ENCODE measurements at places on chromosomes 13 and 19.

- H3K36me3 ChIP-seq: no peaks in the 10 kb centered on the region
- no peak overlapping the region for H3K4me3 ChIP-seq
- no peak for DNase-seq
- H3K4me1 ChIP-seq: peaks cover 4% of the 10 kb centered on the region
- peaks cover 43% of the 10 kb centered on the region for H3K27me3 ChIP-seq
Measured at GRCh38 chr19:39098365-39099269, 14.4 kb downstream of the ACP7 start.

- H3K27ac ChIP-seq: no peak overlapping the region
- no peak overlapping the region for H3K4me3 ChIP-seq
- H3K36me3 ChIP-seq: no peaks in the 10 kb centered on the region
- H3K4me1 ChIP-seq: peaks cover 23% of the 10 kb centered on the region
- peak; percentile 65 for DNase-seq
- peaks cover 17% of the 10 kb centered on the region for H3K27me3 ChIP-seq
Measured at GRCh38 chr13:30679483-30680330, 55.6 kb upstream of the ALOX5AP start.

DNA sequence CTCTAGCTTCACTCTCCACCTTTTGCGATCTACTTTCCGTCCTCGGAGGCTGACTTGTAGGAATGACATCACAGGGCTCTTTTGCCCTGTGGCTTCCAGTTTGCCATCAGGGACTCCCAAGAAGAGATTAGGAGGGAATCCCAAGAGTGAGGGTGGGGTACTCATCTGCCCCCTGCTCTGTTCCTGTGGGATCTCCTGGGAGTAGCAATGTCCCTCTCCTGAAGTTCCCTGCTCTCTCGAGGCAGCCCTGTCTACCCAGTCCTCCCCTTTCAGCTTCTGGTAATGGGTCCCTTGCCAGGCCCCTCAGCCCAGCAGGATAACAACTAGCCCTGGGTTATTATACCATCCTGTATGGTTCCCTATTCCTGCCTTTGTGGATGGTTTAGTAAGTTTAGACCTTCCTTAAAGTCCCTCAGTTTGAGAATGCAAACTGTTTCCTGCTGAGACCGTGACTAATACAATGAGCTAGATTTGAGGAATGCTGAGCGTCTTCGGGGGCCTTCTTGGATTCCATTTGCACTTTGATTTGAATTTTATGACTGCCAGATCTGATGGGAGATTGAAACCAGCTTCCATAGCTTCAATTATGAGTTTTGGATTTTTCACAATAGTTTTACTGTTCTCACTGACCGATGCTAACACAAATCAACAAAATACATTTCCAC, 73.7 kb upstream of the IPO5 start:
- H3K36me3 ChIP-seq: no peaks in the 10 kb centered on the region
- H3K27me3 ChIP-seq: peaks cover 6% of the 10 kb centered on the region
- H3K27ac ChIP-seq: no peak overlapping the region
- DNase-seq: no peak
- no peaks in the 10 kb centered on the region for H3K4me1 ChIP-seq

GRCh38 chr13:110546926-110547325, 14.6 kb downstream of the RAB20 start:
- no peak for DNase-seq
- H3K36me3 ChIP-seq: peaks cover 2% of the 10 kb centered on the region
- H3K27me3 ChIP-seq: peaks cover 2% of the 10 kb centered on the region
- H3K27ac ChIP-seq: no peak overlapping the region

DNA sequence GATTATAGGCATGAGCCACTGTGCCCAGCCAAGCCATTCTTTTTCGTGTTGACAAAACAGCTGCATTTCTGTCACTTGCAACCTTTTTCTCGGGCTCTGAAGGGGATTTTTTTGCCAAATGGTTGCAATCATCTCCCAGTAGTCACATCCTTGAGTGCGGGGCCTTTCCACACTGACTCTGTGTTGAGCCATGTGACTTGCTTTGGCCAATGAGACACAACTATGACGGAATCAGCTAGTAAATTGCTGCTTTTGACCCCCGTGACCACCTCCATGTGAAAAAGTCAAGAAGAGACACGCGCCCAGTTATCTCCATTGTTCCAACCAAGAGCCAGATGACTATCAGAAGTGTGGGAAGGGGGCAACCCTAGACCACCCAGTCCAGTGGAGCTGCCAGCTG, 18.3 kb downstream of the NPHS1 start:
- H3K4me1 ChIP-seq: no peaks in the 10 kb centered on the region
- peaks cover 21% of the 10 kb centered on the region for H3K27me3 ChIP-seq
- no peak overlapping the region for H3K27ac ChIP-seq
- H3K4me3 ChIP-seq: no peak overlapping the region
- H3K36me3 ChIP-seq: no peaks in the 10 kb centered on the region

GRCh38 chr13:99980824-99981734, 505 bp upstream of the ZIC2 start:
- peaks cover 64% of the 10 kb centered on the region for H3K27me3 ChIP-seq
- no peak for DNase-seq
- H3K36me3 ChIP-seq: peaks cover 13% of the 10 kb centered on the region
- H3K4me1 ChIP-seq: peaks cover 29% of the 10 kb centered on the region
- no peak overlapping the region for H3K4me3 ChIP-seq

DNA sequence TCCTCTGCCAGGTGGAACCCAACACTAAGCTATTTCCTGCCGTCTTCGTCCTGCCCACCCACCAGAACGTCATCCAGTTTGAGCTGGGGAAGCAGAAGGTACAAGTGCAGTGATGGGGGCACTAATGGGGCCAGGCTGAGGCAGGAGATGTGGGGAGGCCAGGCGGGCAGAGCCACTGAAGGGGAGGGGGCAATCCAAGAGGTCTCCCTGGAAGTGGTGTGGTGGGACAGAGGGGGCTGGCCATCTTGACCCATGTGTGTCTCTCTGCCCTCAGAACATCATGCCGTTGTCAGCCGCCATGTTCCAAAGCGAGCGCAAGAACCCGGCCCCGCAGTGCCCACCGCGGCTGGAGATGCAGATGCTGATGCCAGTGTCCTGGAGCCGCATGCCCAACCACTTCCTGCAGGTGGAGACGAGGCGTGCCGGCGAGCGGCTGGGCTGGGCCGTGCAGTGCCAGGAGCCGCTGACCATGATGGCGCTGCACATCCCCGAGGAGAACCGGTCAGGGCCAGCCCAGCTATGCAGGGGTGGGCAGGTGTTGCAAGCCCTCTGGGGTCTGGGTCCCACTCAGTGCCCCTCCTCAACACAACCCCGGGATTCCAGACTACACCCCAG, 49.6 kb downstream of the RYR1 start:
- H3K4me1 ChIP-seq: no peaks in the 10 kb centered on the region
- no peak overlapping the region for H3K4me3 ChIP-seq
- H3K27me3 ChIP-seq: peaks cover 7% of the 10 kb centered on the region

GRCh38 chr13:105087945-105088344, 1447.5 kb downstream of the EFNB2 start:
- H3K4me1 ChIP-seq: no peaks in the 10 kb centered on the region
- H3K27ac ChIP-seq: no peak overlapping the region
- H3K27me3 ChIP-seq: no peaks in the 10 kb centered on the region
- no peaks in the 10 kb centered on the region for H3K36me3 ChIP-seq
- no peak for DNase-seq

DNA sequence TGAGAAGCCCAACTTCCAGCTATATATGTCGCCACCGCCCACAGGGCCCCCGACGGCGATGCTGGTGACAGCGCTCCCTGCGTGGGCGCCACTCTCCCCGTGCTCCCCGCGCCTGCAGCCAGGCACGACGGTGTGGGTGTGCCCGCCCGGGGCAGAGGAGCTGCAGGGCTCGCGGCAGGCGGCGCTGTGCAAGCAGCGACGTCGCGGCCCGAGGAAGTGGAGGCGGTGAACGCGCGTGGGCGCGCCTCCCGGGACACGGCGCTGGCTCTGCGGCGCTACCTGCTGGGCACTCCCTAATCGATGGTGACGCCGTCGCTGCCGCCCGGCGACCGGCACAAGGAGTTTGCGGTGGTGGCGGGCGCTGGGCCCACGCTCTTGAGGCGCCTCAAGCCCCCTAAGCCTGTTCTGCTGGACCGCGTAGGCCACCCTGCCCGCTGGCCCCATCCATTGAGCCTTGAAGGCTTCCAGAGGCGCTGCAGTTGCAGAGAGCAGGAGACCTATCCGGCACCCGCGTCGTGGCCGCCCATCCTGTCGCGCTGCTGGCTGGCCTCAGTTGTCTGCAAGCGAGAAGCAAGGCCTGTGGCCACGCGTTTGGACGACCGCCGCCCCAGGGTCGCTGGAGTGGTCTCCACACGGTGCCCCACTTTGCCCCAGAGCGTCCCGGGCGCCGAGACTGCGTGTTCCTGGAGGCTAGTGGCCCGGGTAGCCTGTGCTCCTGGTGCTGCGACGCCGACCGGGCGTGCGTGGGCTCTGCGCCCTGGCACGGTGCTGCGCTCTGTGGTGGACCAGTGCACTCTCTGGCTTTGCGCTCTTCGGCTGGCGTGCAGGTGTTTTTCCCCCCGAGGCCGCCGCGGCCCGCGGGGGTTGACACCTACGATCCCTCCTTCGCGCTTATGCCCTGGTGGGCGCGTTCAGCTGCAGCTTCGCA, 23.1 kb downstream of the LRFN3 start:
- peaks cover 38% of the 10 kb centered on the region for H3K27me3 ChIP-seq
- peaks cover 3% of the 10 kb centered on the region for H3K36me3 ChIP-seq
- H3K4me1 ChIP-seq: peaks cover 16% of the 10 kb centered on the region
- H3K27ac ChIP-seq: no peak overlapping the region
- H3K4me3 ChIP-seq: no peak overlapping the region

GRCh38 chr19:2083174-2083854, 12.8 kb downstream of the MOB3A start:
- H3K27me3 ChIP-seq: no peaks in the 10 kb centered on the region
- H3K36me3 ChIP-seq: peaks cover 68% of the 10 kb centered on the region
- peaks cover 58% of the 10 kb centered on the region for H3K4me1 ChIP-seq
- H3K4me3 ChIP-seq: peak overlapping the region; percentile 99
- peak overlapping the region; percentile 98 for H3K27ac ChIP-seq

DNA sequence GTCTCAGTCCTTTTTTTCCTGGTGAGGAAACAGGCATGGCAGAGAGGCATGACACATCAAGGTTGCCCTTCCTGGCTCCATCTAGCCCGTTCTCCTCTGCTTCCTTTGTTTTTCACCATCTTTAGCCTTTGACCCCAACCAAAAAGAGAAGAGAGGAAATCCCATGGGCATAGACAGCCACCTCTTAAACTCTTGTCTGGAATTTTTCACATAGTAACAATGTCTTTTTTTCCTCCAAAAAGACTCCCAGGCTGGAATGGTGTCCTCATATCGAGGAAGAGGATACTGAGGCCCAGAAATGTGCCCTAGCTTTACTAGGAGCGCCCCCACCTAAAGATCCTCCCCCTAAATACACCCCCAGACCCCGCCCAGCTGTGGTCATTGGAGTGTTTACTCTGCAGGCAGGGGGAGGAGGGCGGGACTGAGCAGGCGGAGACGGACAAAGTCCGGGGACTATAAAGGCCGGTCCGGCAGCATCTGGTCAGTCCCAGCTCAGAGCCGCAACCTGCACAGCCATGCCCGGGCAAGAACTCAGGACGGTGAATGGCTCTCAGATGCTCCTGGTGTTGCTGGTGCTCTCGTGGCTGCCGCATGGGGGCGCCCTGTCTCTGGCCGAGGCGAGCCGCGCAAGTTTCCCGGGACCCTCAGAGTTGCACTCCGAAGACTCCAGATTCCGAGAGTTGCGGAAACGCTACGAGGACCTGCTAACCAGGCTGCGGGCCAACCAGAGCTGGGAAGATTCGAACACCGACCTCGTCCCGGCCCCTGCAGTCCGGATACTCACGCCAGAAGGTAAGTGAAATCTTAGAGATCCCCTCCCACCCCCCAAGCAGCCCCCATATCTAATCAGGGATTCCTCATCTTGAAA, at the start of gene GDF15:
Gene GDF15 (plus strand): TSS at position 484 of the 868 bp plus-strand sequence. CDS start 32 bp downstream, at position 516.
- no peaks in the 10 kb centered on the region for H3K36me3 ChIP-seq
- DNase-seq: no peak
- H3K27ac ChIP-seq: no peak within 1 kb of the TSS
- peaks cover 59% of the 10 kb centered on the region for H3K27me3 ChIP-seq
- H3K4me3 ChIP-seq: no peak within 1 kb of the TSS

- H3K36me3 ChIP-seq: peaks cover 34% of the 10 kb centered on the region
- no peak overlapping the region for H3K4me3 ChIP-seq
- DNase-seq: no peak
- H3K27ac ChIP-seq: no peak overlapping the region
Measured at GRCh38 chr19:18135712-18136584, 17.0 kb upstream of the PIK3R2 start.

GRCh38 chr19:56223481-56223880, 21.4 kb downstream of the ZSCAN5C start:
- no peaks in the 10 kb centered on the region for H3K4me1 ChIP-seq
- no peak overlapping the region for H3K4me3 ChIP-seq
- DNase-seq: no peak
- H3K27ac ChIP-seq: no peak overlapping the region

- no peaks in the 10 kb centered on the region for H3K27me3 ChIP-seq
- no peak for DNase-seq
- no peaks in the 10 kb centered on the region for H3K36me3 ChIP-seq
- H3K4me1 ChIP-seq: peaks cover 4% of the 10 kb centered on the region
Measured at GRCh38 chr13:20633802-20634201, 66.8 kb downstream of the IFT88 start.

DNA sequence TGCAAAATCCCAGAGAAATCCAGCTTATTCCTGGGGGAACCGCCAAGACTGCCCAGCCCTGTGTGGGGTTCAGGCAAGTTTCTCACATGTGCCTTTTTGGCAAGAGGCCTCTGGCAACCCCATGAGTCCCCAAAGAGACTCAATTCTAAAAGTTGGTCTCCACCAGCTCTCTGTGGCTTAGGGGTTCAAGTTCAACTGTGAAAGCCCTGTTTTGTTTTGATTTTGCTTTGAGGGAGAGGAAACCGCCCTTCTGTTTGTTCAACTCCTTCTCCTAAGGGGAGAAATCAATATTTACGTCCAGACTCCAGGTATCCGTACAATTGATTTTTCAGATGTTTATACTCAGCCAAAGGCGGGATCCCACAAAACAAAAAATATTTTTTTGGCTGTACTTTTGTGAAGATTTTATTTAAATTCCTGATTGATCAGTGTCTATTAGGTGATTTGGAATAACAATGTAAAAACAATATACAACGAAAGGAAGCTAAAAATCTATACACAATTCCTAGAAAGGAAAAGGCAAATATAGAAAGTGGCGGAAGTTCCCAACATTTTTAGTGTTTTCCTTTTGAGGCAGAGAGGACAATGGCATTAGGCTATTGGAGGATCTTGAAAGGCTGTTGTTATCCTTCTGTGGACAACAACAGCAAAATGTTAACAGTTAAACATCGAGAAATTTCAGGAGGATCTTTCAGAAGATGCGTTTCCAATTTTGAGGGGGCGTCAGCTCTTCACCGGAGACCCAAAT, 583 bp upstream of the LDLR start:
- H3K4me3 ChIP-seq: peak overlapping the region; percentile 90
- H3K36me3 ChIP-seq: peaks cover 20% of the 10 kb centered on the region
- H3K27ac ChIP-seq: peak overlapping the region; percentile 99
- DNase-seq: peak; percentile 50
- no peaks in the 10 kb centered on the region for H3K27me3 ChIP-seq

DNA sequence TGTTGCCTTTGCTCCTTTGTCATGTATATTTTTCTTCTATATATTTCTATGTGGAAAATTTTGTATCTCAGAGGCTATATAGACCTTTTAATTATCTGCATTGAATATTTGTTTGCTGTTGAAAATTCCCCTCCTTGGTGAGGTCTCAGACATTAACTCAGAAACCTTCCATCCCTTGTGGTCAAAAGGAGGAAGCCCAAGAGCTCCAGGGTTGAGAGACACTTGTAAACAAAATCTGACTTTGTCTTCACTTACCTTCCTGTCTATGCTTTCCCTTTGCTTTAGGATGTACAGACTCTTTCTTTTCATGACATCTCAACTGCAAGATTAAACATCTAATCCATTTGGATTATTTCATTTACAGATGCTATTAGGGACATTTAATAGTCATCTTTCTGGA, 157.5 kb downstream of the PCDH20 start:
- DNase-seq: no peak
- H3K36me3 ChIP-seq: no peaks in the 10 kb centered on the region
- H3K4me1 ChIP-seq: no peaks in the 10 kb centered on the region
- H3K27me3 ChIP-seq: no peaks in the 10 kb centered on the region
- no peak overlapping the region for H3K27ac ChIP-seq

Data from activated CD8-positive, alpha-beta memory T cell treated with anti-CD3 and anti-CD28 coated beads, Interleukin-2, amount 10 ng/mL, durations not matched to agents 7 days and 5 days (primary cell).